ENCODE measurements at places on chromosomes 11 and 22.

DNA sequence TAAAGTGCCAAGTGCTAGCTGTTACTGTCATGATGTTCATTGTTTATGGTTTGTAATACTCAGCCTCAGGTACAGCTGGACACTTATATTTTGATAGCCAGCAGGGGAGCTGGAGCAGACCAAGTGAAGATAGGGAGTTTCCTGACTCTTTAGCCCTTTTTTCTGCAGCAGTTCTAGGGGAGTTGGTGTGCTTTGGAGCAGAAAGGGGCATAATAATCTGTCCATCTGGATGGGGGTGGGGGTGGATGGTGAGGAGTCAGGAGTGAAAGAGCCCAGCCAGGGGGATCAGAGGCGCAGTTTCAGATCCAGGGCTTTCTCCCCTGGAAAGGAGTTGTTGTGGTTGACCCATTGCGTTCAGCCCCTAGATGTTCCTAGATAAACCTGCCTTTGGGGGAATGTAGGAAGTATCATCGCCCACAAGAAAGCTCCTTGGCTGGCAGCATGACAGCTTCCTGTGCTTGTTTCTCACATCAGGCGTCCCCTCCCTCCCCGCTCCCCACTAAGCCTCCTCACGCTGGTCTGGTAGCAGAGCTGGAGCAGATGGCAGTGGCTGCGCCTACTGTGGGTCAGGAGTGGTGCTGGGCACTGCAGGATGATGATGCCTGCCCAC, 41.9 kb downstream of the MED15 start:
- DNase-seq, result no peak

- no peak for DNase-seq
These were observed 11.1 kb upstream of the MPZL2 start for GRCh38 chr11:118275176-118275575.

- DNase-seq, result no peak
These were observed 13.3 kb downstream of the CREB3L1 start for GRCh38 chr11:46290598-46291309.

GRCh38 chr11:118229274-118229847, 4.5 kb upstream of the JAML start:
- no peak for DNase-seq

- no peak for DNase-seq
These were observed 9.7 kb downstream of the LRP5 start for GRCh38 chr11:68322052-68322430.

GRCh38 chr11:94557421-94557820, 9.7 kb upstream of the PIWIL4 start:
- DNase-seq, result no peak

- no peak for DNase-seq
These were observed 24.8 kb upstream of the RCE1 start for GRCh38 chr11:66818231-66818955.

DNA sequence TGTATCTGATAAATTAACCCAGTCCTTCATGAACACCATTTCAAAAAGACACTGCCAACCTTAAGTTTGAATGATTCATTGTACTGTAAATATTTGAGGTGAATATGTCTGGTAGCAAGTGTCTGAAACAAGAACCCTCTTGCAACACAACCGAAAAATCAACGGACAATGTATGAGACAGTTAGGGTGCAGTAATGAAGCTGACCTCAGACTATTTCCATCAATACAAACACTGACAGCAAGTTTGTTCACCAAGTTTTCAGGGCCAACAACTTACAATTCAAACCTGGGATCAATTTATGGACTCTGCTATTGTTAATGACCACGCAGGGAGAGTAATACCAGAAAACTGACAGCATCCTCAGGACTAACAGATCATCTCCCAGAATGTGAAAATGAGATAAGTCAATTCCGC, 126.3 kb downstream of the CADM1 start:
- DNase-seq, result no peak

DNA sequence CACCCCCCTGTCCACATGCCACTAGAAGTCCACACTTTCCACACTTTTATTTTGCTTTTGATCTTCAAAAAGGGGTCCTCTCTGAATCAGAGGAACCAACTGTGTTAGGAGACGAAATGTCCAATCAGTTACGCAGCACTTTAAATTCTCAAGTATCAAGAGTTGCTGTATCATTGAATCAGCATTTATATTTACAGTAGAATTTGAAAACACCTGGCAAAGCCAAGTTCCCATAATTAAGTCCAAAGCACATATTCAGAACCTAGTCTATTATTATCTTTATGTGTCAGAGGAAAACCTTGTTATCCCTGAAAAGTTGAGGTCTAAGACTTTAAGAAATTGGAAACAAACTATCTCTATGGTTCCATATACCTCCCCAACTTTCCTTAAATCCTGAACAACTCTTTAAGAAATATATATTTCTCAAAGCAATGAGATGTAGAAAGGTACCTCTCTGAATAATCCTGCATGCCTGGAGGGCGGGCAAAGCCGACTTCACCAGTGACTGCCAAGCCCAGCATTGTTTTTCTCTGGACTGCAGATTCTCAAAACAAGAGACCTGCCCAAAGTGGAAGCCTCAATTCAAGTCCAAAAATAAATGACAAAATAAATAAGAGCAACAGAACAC, 75.9 kb upstream of the ARFGAP3 start:
- no peak for DNase-seq

DNA sequence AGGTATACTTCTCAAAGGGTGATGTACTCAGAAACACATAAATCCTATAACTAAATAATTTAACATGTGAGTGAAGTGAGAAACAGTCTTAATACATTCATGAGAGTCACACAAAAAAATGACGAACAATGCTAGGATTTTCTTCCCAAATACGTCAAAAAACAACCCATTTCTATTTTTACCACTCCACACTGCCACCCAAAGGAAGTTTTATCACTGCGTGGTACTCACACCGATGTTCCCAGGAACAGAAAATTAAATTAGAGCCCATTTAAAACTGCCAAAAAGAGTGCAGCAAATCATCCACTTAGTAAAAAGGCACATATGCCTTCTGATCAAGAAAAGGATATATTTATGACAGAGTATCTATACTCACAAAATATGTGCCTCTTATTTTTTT, 710.9 kb upstream of the FAT3 start:
- no peak for DNase-seq

GRCh38 chr11:68593441-68593840, 90.9 kb upstream of the GAL start:
- DNase-seq, result no peak

DNA sequence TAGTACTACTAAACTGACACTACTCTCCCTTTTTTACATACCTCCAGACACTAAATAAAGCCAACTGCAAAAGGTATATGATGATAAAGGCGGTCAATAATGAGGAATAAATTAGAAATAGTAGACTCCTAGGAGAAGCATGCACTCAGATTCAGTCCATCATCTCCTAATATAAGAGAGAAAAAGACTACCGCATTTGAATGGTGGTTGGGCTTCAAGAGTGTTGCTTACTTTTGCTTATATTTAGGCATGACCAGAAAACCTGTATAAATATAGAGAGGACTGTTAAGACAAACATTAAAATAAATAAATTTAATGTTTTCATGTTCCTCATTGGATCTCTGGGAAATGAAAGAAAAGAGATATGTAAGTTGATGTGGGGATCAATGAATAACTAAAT, 1137.0 kb downstream of the FAM181B start:
- DNase-seq, result no peak

GRCh38 chr11:133810766-133811165, 34.5 kb downstream of the SPATA19 start:
- DNase-seq, result no peak

DNA sequence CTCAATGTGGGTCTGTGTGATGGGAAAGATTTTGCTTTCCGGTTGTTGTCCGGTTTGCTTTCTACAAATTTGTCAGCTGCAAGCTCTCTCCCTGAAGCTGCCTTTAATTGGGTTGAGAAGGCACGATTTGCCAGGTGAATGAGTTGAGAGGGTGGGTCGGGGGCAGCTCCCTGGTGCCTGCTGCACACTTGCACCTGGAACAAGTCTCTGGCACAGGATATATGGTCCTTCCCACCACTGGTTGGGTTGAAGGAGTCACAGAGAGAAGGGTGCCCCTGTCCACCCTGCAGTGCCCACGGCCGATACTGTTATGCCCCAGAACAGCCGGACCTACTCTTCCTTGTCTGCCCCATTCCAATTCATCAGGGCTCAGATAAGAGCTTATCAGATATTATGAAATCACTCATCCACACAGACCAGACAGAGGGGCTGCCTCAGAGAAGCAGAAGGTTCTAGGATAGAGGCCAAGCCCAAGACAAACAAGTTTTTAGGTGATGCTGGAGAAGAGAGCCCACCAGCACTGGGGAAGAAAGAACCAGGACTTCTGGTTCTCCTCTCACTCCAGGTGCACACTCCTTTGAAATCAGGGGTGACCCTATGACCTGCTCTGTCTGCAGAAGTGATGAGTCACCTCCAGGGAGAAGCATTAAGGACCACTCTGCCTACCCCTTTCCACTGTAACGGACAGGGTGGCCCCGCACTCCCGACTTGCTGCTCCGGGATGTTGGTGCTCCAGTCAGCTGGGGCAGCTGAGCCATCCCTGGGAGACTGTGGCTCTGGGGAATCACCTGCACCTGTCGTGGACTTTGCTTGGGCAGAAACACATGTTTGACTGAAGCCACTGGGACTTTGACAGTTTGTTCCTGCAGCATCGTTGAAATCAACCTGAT, 45.3 kb downstream of the RTL6 start:
- DNase-seq, result no peak

DNA sequence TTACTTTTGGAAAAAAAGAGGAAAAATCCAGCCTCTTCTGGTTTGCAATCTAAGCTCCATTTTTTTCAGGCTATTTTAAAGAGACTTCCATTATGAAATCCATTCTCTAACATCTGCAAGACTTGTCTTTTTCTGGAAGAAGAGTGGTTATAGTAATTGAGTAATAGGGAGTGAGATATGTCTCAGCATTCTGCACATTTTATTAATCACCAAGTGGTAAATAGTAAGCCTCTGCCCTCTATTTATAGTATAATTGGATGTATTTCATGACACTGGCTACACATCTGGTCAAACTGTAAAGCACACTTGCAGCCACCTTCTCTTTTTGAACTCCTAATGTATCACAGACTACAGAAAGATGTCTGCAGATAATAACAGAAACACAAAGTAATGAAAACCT, 391.1 kb downstream of the ETS1 start:
- DNase-seq, result no peak

DNA sequence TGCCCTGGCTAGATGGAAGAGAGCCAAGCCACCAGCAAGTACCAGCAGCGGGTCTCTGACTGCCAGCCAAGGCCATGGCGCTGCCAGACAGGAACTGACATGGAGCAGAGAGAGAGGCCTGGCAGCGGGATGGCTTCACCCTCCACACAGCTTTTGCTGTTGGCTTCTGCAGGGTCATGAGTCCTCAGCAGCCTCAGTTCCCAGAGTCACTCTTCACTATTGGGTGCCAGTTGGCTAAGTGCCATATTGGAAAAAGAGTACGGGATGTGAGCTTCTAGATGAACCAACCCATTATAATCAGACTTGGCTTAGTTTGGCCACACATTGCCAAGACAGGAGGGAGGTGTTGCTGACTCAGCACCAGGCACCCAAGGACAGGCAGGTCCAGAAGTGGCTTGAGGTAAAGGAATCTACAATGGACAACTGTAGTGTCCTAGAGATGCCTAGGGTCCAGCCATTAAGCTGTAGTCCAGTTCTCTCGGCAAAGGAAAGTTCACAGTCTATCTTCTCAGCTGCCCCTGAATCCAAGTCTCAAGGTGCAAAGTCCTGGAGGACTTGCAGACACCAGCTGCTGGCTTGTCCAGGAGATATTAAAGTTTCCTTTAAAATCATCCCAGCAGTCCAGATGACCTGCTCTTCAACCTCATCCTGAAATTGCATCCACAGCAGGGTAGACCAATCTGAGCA, 40.7 kb upstream of the POU2AF1 start:
- no peak for DNase-seq

DNA sequence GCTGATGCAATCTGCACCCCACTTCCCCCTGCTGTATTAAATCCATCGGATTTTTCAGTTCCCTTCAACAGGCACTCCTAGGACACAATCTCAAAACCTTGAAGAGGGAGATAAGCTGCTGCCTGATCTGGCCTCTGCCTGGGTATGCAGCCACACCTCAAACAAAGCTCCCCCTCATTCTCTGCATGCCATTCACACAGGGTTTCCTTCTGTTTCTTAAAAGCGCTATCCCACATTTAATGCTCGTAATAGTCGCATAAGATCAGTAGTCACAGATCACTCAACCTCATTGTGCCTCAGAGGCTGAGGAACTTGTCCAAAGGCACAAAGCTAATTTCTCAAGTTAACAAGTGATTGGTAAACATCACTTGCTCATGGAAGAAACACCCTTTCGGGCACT, 34.0 kb downstream of the UQCR10 start:
- DNase-seq, result no peak

DNA sequence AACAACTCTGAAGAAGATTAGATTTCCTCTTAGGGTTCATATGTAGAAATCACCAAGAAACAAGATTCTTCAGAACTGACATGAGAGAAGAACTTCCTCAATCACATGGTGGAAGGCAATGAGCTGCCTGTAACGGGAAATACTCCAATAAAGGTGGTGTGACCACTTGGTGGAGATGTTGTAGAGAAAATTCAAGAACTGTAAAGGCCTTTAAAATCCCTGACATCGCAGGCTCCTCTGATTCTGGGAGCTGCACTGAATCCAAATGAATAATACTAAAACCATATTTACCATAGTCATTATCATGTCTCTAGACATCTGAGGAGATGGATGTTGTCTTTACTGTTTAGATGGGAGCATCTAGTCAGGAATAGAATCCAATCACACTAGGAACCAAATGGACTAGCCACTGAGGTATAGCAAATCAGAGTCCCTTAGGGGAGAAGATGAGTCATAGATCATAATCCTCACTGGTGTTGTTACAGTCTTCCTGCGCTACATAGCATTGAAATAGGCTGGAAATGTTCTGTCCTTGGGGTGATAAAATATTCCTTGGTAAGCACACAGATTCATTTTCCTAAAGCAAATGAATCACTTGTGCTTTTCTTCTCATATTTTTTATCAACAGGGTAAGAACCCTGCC, 321.6 kb upstream of the TENM4 start:
- no peak for DNase-seq

GRCh38 chr11:117959438-117960149, 26.6 kb upstream of the IL10RA start:
- no peak for DNase-seq

DNA sequence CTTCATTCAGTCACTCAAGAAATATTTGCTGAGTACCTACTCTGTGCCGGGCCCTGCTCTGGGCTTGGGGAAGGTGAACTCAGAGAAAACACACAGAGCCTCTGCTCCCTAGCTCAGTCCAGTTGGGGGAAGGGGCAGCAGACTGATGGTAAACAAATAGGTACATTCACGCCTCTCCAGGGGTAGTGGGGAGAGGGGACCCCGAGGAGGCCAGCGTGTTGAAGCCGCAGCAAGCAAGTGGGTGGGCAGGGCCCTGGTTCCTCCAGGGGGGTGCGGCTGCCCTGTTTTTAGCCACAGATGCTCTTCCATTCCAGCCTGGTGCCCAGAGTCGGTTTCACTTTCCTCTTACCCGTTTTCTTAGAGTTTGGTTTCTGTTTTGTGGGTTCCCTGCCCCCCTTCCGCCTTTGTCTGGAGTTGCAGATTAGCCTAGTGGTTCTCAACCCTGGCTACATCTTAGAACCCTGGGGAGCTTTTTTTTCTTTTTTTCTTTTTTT, 8.7 kb downstream of the DRAP1 start:
- peak; percentile 69 for DNase-seq
